ENCODE measurements at places on chromosomes 12 and 14. TPM values are rescaled to one million over a fixed set of nuclear protein-coding genes. Genes with fewer than 3 reads are reported as not detected.

- DNase-seq = no peak
Measured at GRCh38 chr12:69497308-69498026, 27.3 kb downstream of the FRS2 start.

DNA sequence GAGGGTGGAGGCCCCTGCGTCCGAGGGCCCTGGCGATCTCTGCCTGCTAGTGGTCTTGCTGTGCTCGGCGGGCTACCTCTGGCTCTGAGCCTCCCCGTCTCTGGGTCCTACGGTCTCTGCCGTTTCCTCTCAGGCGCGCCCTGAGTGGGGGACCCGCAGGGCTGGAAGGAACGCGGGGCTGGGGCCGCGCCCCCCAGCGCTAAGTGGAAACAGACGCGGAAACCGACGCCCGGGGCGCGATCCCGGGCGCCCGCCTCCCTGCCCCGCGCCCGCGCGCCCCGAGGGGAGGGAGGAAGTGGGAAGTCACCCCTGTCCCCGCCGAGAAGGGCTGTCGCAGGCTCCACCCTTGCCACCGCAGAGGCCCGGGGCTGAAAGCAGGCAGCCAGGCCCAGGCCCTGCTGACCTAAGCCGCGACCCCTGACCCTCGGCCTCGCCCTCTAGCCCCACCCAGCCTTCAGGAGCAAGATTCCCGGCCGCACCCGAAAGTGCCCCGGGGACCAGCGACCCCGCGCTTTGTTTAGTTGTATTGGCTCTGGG lies 831 bp downstream of the CRIP1 start:
- no peak for DNase-seq

DNA sequence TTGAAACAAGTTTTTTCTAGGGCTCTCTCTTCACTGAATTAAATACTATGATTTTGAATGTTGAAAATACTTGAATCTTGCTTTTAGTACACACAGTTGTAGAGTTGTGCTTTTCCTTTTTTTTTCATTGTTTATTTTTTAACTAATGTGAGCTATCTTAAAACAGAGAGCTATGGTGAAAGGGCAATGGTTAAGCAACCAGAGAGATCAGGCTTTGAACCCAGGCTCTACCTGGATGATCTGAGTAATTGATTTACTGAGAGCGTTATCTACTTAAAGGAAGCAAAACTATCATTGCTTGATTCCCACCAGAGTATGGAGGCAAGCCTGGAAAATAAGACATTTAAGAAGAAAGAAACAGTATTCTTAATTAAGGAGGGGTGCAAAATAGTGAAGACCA lies 138.6 kb downstream of the DUSP6 start:
- DNase-seq = no peak

DNA sequence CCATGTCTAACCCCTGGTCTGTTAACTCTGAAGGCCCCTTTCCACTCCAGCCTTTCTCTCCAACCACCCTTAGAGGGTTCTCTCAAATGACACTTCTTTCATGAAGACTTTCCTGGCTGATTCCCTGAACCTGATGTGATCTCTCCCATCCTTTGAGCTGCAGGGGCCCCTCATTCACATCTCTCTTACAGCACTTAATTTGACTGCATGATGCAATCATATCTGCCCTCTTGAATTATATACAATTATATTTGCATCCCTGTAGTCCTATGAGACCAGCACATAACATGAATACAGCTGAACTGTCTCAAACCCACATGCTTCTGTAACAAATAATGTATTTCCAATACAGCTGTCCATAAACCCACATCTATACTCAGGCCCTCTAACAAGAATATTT lies 56.4 kb downstream of the PPP2R5E start:
- DNase-seq = no peak

- peak; percentile 36 for DNase-seq
Measured at GRCh38 chr14:21093018-21093417, 5.4 kb downstream of the ZNF219 start.

DNA sequence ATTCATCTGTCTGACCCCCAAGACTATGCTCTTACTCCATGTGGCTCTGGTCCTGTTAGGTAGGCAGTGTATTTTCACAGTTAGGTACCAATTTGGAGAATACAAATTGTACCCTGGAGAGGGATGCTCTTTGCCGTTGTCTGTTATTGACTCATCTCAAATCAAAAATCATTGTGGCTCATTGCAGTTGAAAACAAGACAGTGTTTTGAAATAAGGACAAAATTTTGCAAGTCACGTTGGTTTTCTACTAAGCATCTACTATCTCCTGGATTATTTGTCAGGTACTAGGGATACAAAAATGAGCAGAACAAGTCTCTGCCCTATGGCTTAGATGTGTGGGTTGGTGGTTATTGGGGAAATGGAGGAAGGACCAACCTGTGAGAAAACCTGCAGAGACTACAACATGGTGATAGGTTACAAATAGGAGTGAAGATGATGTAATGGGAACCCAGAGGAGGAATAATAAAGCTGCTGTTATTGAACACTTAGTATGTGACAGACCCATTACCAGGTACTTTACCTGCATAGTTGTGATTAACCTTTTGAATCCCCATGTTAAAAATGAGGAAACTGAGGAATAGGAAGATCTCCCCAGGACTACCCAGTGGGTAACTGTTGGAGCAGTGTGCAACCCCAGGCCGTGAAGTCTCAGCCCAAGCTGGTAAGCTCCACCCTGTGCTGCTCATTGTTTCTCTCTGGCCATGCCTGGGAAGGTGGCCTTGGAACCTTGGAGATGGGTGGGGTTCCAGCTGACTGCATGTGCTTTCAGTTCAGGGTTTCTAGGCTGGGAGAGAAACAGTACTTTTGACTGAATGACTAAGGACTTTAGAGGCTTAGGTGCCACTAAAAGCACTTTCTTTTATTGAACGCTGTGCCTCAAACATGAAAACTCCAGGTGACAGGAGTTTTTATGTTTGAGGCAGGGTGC lies 72.9 kb upstream of the SRSF5 start:
- DNase-seq = no peak

DNA sequence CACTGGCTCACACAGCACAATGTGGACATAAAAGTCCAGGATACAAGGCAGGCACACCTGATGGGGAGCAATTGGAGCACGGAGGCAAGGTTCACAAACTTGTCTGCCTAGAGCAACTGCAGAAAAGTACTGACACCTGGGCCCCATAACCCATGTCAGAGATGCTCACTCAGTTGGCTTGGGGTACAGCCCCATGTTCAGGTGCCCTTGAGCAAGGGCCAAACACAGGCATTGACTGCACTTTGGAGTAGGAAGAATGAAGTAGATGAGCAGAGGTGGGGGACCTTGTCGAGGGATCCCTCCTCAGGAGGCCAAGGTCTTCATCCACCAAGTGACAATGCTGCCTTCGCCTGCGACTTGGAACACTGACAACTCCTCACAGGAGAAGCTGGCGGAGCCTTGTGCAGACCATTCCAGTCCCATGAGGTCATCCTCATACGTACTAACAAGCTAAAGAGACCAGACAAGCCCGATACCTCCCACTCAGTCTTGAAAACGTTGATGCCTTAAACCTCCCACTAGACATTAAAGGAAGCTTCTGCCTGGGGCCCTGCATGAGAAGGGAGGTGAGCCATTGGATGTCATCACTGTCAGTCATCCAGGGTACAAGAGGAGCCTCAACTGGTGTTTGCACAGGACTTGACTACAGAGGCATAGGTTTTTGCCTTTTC lies 42.5 kb upstream of the C14orf180 start:
- DNase-seq = no peak

DNA sequence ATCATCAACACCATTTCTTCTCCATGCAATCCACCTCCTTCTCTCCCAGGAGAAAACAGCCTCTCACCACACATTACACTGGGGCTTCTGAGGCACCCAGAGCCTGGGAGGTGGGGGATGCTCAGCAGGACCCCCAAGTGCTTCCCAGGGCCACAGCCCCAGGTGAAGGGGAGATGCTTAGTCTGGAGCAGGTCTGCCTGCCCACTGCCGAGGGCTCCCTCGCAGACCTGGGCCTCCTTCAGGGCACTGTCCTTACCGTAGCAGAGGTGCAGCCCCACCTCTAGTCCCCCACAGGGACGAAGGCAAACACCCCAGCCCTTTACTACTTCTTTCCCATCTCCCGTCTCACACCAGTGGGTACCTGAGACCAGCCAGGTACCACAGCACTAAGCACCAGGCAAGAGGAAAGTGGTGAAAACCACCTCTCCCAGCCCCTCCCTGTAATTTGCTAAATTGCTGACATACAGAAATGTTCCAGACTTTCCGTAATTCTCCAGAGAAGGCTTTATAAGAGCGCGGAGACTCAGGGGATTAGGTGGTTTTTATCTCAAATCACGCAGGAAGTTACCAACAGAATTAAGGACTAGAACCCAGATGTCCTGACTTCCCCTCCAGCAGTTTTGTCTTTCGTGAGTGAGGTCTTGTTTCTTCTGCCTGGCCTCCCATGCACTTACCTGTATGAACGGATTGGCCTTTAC lies 59.0 kb downstream of the PLEKHG3 start:
- DNase-seq = no peak

GRCh38 chr14:67432050-67432564 lies 20.1 kb upstream of the PLEK2 start:
- DNase-seq = no peak

DNA sequence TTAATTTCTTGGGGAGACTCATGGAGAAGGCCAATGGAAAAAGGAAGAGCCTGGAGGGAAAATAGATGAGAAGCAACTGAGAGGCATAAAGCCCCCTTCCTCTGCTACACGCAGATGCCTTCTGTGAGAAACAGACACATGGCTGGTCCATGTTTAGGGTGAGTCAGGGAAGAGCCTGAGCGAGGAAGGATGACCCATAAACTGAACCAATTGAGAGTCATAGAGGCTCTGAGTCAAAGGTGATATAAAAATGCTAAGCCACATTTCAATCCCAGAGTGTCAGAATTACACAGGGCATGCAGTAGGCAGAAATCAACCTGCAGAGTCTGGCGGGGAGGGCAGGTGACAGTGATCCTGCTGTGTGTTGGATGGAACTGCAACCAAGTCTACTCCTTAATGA lies 30.1 kb upstream of the NEDD1 start:
- no peak for DNase-seq

- DNase-seq = no peak
Measured at GRCh38 chr14:43362586-43362985, 1144.5 kb downstream of the FSCB start.

GRCh38 chr14:78088916-78089315 lies 81.3 kb upstream of the NRXN3 start:
- peak; percentile 18 for DNase-seq

DNA sequence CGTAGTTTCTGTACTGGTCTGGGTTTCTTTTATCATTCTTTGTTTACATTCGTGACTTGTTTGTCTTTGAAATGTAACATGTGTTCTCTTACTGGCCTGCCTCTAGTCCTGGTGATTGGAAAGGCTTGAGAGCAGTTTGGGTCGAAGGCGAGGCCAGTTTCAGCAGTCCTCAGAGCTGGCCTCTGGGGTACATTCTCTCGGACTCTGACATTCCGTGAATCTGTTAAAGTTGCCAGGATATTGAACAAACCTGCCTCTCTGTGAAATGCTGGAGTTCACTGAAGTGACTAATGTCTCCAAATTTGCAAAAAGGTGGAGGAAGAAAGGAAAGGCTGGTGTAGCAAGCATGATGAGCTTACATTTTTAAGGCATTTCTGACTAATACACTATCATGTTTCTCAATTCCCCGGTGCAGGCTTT lies 1.5 kb downstream of the PLEKHA5 start:
- peak; percentile 29 for DNase-seq

GRCh38 chr12:61956545-61956944 lies 303.7 kb upstream of the USP15 start:
- no peak for DNase-seq

DNA sequence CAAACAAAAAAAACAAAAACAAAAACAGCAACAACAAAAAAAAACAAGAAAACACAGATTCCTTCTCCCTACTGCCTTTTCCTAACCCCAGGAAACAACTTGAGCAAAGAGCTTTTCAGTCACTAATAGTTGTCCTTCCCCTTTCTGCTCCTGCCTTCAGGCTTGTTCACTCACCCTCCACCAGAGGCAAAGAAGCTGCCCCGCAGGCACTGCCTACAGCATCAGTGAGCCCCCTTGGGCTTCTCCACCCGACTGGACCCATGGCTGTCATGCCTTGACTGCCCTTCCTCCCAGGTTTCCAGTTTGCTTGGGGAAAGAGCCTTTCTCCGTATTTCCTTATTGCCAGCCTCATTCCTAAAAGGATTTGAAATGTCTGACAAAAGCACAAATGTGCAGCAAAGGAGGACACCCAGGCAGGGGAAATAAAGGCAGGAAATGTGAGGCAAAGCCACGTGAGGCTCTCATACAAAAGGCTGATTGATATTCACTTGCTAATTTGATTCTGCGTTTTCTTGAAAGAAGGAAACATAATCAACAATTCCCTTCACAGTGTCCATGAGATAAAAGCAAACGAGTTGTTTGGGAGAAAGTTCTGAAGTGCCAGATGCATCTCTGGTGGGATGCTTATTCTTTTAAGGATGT lies 85.7 kb downstream of the GPATCH2L start:
- peak; percentile 31 for DNase-seq

- DNase-seq = no peak
Measured at GRCh38 chr12:117034701-117035151, 64.5 kb downstream of the TESC start.

- DNase-seq = no peak
Measured at GRCh38 chr12:60257063-60257462, 661.2 kb downstream of the SLC16A7 start.

- DNase-seq = no peak
Measured at GRCh38 chr12:15931590-15932053, 20.5 kb downstream of the DERA start.

DNA sequence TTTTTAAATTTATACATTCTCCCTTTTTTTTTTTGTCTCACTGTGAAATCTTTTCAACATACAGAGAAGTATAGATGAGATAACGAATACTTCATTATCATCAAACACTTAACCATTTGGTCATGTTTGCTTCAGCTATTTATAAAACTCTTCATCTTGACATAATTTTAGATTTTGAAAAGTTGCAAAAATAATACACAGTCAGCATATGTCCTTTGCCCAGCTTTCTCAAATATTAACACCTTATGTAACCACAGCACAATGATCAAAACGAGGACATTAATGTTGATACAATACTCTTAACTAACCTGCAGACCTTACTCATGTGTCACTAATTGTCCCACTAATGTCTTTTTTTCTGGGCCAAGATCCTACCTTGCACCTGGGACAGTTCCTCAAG lies 36.0 kb downstream of the DACT1 start:
- DNase-seq = no peak

Gene AKAP3
- total RNA-seq = 1.8 TPM

Gene KLRB1
- not detected for total RNA-seq

Gene PDE3A
- total RNA-seq = 2.3 TPM

Gene LDHB
- total RNA-seq = 1,559 TPM

Gene INHBE
- 5.0 TPM for total RNA-seq

Gene BRI3BP
- total RNA-seq = 11.8 TPM

Gene GLIPR1L2
- total RNA-seq = not detected
